NCI-H187 (cell line): ENCODE measurements at places on chromosomes 2 and 18.

GRCh38 chr2:238475034-238475433 is 48.3 kb downstream of the ASB1 start:
- no peak for DNase-seq

DNA sequence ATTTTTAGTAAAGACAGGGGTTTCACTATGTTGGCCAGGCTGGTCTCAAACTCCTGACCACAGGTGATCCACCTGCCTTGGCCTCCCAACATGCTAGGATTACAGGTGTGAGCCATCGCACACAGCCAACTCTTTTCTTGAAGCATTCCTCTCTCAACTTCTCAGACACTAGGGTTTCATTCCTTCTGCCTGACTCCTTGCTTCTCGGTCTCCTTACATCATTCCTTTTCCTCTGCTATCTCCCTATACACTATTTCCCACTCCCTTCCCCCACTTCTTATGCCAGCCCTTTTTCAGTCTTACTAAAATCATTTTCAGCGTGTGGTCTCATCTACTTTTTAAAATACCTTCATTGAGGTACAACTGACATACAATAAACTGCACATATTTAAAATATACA is 6.1 kb downstream of the SOS1 start:
- no peak for DNase-seq

- no peak for DNase-seq
Measured at GRCh38 chr2:220182790-220183189, 555.4 kb downstream of the SLC4A3 start.

- DNase-seq, result no peak
Measured at GRCh38 chr18:47389210-47389609, 137.8 kb upstream of the SKOR2 start.

DNA sequence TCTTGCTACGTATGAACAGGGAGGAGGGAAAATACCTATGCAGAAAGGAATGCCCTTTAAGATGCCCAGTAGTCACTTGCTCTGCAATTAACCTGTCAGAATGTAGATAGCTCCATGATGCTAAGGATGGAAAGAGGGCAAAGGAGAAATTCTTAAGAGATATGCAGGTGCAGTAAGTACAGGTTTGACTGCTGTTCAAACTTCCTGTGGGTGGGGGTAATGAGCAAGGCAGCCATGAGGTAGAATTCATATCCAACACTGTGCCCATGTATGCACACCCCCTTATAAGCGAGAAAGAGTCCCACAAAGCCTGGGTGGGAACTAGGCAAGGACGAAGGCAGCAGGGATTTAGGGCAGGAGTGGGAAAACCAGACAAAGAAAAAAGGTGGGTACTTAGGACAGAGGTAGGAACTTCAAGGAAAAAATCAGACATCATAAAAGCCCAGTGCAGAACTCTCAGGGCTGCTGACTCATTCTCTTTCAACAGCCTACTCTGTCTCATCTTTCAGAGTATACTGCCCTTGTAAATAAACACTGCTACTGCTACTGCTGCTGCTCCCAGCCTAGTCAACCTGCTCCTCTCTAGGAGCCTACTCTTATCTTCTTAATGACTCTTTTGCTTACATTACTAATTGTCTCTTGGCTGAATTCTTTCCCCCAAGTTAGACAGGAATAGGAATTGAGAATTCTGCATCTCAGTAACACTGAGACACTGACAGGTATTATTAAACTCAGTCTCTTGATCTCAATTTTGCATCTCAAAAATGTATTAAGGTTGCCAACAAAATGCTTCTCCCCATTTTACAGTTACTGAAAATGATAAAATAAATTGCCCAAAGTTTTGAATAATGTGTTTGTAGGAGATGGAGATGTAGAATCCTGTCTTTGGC is 189.0 kb downstream of the PTH2R start:
- DNase-seq, result no peak
